Upper lobe of right lung (tissue), 1 donor: ENCODE measurements at places on chromosomes 5 and 9.

DNA sequence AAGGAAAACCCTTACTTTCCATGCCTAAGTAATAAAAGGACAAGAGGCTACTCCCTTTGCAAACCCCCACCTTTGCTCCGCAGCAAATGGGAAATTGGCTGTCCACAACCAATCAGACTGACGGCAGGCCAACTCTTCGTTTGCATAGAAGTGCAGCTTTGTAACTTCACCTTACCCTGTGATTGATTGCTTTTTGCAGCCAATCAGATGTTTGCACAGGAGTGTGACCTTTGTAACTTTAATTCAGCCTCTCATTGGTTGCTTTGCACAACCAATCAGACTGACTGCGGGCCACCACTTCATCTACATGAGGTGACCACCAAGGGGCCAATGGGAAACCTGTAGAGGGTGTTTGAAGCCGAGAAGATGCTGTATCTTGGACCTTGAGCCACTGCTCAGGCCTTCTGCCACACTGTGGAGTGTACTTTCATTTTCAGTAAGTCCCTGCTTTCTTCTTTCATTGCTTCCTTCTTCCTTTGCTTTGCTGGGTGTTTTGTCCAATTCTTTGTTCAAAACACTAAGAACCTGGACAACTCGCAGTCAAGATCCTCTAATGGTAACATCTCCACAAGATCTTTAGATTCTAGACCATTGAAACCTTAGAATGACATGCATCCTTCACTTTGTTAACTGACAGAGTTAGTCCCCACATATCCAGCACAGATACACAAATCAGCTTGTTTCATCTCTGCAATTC is 51.3 kb upstream of the FREM1 start:
- no peak for DNase-seq

- no peak for DNase-seq
Measured at GRCh38 chr9:98182069-98182820, 10.2 kb downstream of the CORO2A start.

DNA sequence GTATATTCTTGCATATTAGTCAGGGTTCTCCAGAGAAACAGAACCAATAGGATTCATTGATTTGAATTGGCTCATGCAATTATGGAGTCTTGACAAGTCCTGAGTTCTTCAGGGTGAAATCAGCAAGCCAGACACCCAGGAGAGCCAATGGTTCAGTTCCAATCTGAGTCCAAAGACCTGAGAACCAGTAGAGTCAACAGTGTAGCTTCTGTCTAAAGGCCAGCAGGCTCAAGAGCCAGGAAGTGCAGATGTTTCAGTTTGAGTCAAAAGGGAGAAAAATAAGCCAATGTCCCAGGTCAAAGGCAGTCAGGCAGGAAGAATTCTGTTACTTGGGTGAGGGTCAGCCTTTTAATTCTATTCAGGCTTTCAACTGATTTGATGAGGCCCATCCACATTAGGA is 37.8 kb upstream of the ANKRD34B start:
- DNase-seq, result no peak

- no peak for DNase-seq
Measured at GRCh38 chr5:172567294-172567693, 73.8 kb upstream of the NEURL1B start.

- no peak for DNase-seq
Measured at GRCh38 chr5:68180121-68181038, 35.2 kb upstream of the PIK3R1 start.

DNA sequence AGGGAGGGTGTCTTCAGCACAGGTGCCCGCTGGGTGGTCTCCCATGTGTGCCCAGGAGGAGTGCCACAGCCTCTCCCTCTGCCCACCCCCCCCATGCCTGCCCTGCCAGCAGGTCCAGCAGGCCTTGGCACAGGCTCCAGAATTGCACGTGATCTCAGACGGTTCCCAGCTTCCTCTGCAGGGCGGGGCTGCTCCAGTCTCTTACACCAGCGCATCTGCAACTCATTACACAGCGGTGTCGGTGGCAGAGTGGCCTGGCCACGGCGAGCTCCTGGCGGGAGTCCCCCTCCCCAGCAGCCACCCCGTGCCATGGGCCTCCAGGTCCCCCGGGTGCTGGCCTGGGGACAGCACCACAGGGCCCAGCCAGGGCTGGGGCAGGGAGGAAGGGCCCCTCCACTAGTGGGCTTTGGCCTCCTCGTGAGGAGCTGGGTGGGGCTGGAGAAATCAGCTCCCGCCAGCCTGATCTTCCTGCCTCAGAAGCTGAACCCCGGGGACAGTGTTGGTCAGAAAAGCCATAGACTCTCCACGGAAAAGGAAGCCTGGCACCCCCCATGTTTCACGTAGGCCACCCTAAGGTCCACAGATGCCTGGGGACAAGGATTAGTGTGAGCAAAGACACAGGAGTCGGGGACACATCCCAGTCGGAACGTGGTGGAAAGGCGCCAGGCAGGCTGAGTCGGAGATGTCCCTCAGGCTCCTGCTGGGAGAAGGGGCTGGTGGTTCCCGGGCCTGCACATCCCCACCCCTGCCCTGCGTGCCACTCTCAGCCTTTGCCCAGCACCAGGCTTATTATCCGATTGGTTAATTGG is 40.2 kb downstream of the RXRA start:
- peak; percentile 94 for DNase-seq
